Stimulated activated naive CD4-positive, alpha-beta T cell treated with Interleukin-2 at 50 U/mL for 16 hours (primary cell): ENCODE measurements at places on chromosomes 13 and 19.
A peak's percentile ranks its signal among the peaks of the same experiment; 100 is the strongest.

DNA sequence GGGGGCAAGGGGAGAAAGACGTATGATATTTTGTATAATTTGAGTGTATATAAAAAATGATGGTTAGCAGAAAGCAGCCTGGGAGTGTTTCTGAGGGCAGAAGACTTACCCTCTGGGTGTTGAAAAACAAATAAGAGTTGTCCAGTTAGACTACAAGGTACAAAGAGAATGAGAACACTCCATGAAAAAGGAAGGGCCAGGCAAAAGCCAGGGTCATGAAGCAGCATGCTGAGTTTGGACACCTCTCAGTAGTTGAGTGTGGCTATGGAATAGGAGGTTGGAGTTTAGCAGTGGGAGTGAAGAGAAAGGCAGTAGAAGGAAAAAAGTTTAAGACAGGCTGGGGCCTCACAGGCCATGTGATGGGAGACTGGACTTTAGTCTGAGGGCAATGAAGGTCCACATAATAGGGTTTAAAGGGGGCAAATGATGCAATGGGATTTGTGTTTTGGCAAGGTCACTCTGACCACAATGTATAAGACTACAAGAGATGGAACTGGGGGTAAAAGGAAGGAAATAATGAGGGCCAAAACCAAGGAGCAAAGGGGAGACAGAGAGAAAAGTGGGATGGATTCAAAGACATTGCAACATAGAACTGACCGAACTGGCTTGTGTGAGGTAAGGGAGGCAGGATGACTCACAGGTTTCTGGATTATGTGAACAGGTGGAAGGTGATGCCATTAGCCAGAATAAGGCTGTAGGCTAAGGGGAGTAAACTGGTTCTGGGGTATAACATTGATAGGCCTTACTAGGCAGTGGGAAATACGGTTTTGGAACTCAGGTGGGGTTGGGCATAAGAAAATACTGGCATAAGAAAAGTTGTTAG is 76.6 kb downstream of the SERP2 start:
- no peak for DNase-seq

GRCh38 chr13:108830916-108831315 is 201.5 kb downstream of the MYO16 start:
- no peak for DNase-seq

DNA sequence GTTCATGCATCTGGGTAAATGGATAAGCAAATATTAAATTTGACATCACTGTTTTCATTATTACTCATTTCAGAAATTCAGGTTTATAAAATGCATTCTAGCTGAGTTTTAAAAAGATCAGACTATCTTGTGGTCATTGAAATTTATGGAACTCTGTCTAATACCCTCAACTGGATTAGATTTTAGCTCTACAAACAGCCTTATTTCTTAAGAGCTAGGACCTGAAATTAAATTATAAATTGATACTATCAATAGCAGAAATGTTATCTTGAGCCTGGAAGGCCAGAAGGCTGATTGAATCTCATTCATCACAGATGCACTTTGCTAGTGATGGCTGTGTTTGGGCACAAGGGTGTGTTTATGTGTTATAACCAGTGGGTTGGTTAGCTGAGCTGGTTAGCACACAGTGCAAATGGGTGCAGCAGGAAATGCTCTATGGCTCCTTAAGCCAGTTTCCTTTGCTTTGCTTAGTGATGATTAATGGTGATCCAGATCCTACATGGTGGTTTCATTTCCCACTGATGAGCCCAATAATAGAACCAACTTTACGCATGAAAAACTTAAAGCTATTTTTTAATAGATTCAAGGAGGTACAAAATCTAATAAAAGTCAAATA is 310.8 kb upstream of the KLF12 start:
- no peak for DNase-seq

DNA sequence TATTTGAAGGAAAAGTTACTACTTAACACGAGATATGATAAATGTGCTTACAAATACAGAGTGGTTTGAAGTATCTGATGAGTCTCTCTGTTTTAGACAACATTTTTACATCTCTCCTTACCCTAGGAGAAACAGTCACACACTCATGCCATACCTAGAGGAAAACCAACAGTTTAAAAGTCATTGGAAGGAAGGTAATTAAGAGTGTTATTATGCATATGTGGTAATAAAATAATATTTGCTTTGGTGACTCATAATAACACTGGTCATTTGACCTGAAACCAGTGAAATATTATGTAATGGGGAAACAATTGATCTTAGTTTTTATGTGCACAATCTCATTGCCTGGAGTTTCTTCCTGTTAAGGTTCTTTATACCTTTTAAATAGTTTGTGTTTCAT is 136.9 kb upstream of the SOX21 start:
- no peak for DNase-seq

DNA sequence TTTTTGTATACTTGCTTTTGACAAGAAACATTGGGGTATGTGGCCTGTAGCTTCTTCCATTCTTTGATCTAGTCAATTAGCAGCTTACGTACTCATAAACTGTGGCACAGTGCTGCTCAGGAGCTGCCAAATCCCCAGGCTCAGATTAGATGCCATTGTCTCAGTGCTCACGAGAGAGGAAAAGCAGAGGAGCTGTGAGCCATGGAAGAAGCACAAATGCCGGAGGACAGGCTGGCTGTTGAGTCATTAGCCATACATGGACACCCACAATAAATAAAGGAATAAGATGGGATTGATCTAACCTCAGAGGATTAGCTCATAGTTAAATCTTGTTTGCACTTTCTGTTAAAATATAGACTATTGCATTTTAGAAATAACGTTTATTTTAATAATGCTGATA is 121.7 kb downstream of the POSTN start:
- no peak for DNase-seq

- no peak for DNase-seq
Observed at GRCh38 chr19:40705362-40705651, 11.4 kb downstream of the COQ8B start.

DNA sequence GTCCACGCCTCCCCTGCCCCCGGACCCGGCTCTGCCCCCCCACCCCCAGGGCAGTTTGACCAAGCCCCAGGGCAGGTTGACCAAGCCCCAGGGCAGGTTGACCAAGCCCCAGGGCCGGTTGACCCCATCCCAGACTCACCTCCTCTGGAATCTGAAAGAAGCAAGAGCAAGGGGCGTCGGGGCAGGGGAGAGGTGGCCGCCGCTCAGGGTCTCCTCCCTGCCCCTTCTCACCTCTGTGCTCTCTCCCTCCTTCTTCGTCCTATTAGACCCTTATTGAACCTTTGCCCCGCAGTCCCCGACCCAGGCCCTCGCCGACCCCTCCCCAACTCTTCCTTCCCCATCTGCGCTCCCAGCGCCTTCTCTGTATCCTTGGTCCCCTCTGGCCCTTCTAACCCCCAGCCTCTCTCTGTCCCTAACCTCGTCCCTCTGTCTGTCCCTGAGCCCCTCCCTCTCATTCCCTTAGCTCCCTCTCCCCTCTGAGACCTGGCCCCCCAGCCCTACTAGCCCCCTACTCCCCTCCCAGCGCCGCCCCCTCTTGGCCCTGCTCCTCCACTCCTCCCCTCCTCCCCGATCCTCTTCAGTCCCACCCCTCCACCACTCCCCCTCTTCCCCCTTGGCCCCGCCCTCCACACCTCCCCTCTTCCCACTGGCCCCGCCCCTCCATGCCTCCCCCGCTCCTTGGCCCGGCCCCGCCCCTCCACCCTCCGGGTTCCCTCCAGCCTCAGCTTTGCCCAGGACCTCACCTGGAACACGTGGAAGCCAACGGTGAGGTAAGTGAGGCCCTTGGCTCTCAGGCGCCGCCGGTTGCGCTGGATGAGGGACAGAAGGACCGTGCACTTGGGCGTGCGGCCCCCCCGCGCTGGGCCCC is 7.6 kb downstream of the CAPN12 start:
- DNase-seq: peak; percentile 54

DNA sequence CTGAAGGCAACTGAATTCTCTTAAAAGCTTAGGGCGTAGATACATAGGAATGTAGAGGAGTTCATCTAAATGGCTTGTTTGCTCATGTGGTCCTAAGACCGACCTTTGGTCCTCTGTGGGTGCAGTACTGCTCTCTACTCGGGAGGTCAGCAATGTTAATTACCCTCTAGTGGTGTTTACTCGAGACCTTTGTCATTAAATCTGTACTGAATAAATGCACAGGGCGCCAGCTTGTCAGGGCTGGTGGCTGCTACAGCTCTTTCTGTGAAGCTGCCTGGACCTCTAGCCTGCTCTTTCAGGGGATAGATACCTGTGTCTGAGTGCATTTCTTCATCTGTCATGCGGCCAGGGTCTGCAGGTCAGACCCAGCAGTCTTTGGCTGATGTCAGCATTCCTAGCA is 29.2 kb upstream of the MPHOSPH8 start:
- DNase-seq: no peak

GRCh38 chr13:30274083-30274482 is 33.3 kb downstream of the KATNAL1 start:
- DNase-seq: no peak

DNA sequence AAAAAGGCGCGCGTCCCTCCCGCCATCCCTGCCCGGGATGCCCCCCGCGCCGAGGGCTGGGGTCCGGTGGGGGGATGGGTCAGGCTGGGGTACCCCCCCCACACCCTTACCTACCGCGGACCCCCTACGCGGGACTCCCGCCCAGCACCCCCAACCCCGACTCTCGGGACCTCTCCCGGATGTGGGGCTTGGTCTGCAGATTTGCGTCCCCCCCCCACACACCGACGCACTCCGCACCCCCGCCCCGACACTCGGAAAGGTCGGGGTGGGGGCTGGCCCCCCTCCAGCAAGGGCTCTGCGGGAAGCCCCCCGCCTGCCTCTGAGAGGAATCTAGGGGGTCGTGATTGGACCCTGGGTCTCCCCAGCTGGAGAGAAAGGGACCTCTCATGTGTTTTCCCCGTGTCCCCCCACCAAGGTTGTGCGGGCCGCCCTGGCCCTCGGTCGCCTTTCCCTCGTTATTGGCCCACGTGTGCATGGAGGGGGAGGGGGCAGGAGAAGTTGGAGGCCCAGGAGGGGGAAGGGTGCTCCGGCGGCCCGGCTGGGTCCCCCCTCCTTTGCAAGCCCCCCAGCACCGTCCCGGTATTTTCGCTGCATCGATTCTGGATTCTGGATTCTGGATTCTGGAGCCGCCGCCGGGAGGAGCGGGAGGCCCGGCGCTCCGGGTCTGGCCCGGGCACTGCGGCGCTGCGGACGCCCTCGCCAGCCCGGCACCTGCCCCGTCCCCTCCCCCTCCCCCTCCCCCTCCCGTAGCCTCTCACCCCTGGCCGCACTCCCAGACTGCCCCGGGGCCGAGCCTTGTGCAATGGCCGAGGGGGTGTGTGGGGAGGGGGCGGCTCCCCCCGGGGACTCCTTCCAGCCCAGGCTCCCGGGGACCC is 607 bp downstream of the NFIC start:
- no peak for DNase-seq

DNA sequence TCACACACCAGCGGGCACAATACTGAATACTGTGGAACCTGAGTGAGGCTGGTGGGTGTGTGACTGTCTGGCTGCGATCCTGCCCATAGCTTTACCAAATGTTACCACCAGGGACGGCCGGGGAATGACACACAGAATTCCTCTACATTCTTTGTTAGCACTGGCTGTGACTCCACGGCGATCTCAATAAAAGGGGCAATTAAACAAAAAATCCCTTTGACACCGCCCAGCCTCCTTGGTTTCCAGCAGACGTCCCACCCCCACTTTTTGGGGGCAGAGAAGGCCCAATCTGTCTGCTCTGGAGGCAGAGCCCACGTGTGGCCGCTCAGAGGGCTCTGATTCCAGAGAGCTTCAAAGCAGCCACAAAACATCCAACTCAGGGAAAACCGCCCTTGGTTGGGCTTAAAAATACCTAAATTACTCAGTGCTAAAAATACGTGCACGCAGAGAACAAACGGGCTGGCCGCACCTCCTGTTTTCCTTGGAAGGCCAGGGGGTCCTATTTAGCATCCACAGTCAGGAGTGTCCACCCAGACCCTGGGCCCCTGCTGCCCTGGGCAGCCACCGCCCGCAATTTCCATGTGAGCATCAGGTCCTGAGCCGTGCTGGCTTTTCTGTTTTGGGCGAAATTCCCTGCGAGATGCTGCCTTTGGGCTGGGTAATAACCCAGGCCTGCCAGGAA is 47.8 kb downstream of the GADD45B start:
- DNase-seq: no peak

DNA sequence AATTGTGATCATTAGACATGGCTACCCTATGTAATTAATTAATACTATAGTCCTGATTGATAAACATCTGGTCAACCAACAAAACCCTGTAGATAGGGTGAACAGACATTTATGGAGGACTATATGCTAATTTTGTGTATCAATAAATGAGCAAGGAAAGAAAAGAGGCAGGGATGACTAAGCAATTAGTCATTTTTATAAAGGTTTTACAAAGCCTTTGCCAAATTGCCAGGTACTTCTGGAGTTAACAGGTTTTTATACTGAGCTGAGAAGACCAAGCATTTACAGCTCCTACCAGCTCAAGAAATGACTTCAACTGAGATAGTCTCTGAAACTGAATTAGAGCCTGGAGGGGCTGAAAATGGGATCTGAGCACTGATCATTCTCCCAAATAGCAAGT is 186.8 kb upstream of the PRR20A start:
- no peak for DNase-seq

- DNase-seq: no peak
Observed at GRCh38 chr13:93758575-93758974, 532.0 kb downstream of the GPC6 start.

GRCh38 chr13:99373436-99373835 is 66.2 kb upstream of the GPR183 start:
- no peak for DNase-seq

DNA sequence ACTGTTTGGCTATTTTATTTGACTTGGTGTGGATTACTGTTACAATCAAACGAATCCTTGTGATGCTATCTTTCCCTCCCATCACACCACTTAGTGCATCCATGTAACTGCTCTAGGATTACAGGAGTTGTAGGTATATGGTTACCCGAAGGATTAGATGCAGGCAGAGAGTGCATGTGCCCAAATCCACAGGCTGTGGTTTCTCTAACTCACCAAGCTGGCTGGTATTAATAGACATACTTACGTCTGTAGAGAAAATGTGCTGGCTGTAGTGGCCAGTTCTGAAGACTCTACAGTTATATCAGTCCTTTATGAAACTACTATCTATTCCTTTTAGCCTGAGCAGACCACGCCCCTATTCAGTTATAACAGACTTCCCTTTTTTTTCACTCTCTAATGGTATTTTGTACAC is 1.1 kb upstream of the HMGB1 start:
- no peak for DNase-seq

- DNase-seq: no peak
Observed at GRCh38 chr19:49415102-49415809, 8.0 kb downstream of the PTH2 start.

- no peak for DNase-seq
Observed at GRCh38 chr19:55452749-55453346, 8.6 kb downstream of the ISOC2 start.
